NCI-H187 (cell line): ENCODE measurements at places on chromosomes 2 and 18.

DNA sequence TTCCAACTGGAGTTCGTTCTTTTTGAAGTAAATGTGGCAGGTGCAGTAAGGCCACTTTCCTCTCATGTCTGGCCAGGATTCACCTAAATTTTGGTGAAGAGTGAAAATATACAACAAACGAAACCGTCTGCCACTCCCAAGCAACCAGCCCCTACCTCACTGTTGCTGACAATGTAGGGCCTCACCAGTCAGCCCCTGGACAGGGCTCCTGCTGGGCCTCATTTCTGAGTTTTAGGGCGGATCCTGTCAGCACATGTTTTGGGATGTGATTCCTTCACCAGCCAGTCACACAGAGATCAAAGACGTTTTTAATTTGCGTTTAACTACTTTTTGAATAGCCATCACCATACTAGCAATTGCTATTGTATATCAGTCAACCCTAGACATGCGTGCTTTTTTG, 185.0 kb downstream of the WDR7 start:
- DNase-seq, result no peak

GRCh38 chr2:102852867-102853266, 91.0 kb downstream of the TMEM182 start:
- no peak for DNase-seq

- no peak for DNase-seq
Observed at GRCh38 chr18:77020561-77020960, 112.0 kb downstream of the MBP start.

- DNase-seq, result no peak
Observed at GRCh38 chr2:20370191-20370590, 19.5 kb upstream of the PUM2 start.

- DNase-seq, result no peak
Observed at GRCh38 chr2:121545913-121546312, 15.2 kb downstream of the RNU4ATAC start.

DNA sequence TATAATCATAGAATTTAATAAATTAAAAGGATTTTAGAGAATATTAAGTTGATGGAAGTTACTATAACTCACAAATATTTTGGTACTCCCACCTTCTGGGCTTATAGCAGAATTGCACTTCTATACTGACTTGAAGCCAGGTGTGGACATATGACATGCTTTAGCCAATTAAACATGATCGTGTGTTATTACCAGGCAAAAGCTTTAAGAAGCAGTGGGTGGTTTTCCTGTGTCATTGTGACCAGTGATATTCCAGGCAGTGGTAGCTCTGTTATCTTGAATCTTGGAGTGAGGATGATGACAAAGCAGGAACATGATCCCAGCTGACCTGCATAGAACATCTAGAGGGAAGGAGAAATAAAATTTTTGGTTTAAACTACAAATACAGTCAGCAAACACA, 370.9 kb upstream of the ZEB2 start:
- no peak for DNase-seq

DNA sequence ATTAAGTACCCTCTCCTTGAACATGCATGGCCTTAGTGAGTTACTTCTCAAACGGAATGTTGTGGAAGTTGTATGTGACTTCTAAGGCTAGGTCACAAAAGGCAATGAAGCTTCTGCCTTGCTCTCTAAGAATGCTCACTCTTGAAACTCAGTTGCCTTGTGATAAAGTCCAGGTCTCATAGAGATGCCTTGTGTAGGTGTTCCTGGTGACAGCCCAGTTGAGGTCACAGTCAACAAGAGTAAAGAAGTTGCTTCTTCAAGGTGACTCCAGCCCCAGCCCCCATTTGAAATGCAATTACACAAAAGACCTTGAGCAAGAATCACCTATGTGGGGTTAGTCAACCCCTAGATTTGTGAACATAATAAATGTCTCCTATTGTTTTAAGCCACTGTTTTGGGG, 35.6 kb downstream of the PTPN2 start:
- no peak for DNase-seq

GRCh38 chr18:72542342-72542741, 1.8 kb downstream of the CBLN2 start:
- DNase-seq, result no peak

DNA sequence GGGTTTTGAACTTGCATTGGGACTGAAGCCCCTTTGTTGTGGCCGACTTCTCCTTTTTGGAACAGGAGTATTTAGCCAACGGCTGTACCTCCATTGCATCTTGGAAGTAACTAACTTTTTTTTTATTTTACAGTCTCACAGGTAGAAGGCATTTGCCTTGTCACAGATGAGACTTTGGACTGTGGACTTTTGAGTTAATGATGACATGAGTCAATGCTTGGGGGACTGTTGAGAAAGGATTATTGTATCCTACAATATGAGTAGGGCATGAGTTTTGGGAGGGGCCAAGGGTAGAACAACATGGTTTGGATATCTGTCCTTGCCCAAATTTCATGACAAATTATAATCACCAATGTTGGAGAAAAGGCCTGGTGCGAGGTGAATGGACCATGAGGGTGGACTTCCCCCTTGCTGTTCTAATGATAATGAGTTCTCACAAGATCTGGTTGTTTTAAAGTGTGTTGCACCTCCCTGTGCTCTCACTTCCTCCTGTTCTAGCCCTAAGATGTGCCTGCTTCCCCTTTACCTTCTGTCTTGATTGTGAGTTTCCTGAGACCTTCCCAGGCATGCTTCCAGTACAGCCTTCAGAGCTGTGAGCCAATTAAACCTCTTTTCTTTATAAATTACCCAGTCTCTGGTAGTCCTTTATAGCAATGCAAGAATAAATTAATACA, 1269.4 kb upstream of the CHAC2 start:
- DNase-seq, result no peak

DNA sequence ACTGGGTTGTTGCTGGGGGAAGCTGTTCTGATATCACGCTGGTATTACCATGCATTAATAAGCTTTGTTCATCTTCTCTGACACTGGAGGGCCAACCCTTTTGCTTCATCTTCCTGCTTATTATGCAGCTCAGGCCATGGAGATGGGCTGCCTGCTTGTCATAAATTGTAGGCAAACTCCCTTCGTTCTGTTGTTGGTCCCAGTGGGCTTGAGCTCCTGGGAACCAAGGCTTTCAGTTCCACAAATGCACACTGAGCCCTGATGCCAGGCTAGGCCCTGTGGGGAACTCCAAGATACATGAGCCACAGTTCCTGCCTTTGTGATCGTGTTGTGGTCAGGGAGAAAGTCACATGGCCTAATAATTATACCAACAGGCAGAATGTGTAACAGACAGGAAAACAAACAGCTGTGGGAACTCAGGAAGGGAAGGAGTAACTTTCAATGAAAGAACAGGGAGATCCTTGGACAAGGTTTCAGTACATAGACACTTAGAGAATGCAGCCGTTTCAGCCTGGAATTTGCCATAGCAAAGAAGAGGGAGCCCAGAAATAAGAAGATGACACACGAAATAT, 49.0 kb upstream of the BCL2L11 start:
- DNase-seq, result no peak

DNA sequence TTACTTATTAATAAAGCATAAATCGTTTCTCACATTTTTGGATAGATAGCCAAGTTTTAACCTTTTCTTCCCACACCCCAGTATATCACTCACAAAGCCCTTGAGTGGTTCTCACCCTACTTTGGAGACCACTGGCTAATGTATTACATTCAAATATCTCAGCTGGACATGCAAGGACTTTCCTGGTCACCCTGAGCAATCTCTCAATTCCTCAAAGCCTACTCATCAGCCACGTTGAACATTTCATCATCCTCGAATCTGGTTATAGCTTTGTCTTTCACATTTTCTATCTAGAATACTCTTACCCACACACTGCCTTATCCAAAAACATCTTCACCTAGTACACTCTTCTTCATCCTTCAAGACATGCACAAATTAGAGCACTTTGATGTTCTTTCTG, 71.1 kb upstream of the MAPRE2 start:
- DNase-seq, result no peak

GRCh38 chr18:40985436-40985835, 969.6 kb upstream of the PIK3C3 start:
- DNase-seq, result no peak

GRCh38 chr2:118372886-118373830, 284.9 kb downstream of the INSIG2 start:
- no peak for DNase-seq

- DNase-seq, result no peak
Observed at GRCh38 chr2:72921853-72922252, 4.5 kb downstream of the EMX1 start.

DNA sequence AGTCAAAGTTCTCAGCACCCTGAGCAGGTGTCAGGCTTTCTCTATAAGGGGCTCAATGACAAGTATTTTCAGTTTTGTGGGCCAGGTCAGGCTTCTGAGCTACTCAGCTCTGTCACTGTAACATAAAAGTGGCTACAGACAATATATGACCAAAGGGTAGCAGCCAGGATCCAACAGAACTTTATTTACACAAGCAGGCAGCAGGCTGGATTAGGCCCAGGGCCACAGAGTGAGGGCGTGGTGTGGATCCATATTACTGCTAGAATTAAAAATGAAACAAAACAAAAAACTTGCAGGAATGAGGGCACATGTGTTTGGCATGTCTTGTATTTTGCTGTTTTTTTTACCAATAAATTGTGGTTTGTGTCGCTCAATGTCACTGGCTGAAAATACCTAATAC, 143.7 kb downstream of the EIPR1 start:
- DNase-seq, result no peak

GRCh38 chr2:240922245-240922981, 16.3 kb downstream of the CROCC2 start:
- DNase-seq, result no peak

DNA sequence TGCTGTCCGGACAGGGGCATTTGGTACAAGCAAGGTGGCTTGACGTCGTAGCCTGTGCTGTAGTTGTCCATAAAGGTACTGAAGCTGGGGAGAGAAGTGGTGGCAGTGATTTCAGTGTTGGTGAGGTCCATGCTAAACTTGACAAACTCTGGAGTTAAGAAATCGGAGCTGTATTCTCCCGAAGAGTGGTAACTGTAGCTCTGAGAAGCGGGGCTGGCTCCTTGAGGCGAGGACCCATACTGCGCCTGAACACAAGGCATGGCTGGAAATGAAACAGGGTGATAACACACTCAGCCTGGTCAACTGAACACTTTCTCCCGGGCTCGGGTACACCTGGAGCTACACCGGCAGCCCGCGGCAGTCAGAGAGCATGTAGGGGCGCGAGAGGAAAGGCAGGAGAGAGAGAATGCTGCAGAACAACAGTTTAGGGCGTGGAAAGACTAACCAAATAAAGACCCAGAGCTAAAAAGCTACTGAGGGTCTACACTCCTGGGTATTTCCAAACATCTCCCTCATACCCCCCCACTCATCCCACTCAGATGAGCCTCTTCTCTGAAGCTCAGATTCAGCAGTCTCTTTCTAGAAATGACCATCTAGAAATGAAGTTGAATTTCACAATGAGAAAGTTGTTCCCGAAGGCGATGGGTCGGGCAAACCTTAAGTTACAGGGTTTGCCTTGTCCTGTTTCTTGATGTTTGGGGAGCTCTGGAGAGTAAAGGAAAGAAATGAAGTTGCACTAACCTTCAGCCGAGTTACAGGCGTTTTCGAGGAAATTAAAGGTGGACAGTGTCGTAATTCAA, 2.4 kb downstream of the NR4A2 start:
- no peak for DNase-seq

DNA sequence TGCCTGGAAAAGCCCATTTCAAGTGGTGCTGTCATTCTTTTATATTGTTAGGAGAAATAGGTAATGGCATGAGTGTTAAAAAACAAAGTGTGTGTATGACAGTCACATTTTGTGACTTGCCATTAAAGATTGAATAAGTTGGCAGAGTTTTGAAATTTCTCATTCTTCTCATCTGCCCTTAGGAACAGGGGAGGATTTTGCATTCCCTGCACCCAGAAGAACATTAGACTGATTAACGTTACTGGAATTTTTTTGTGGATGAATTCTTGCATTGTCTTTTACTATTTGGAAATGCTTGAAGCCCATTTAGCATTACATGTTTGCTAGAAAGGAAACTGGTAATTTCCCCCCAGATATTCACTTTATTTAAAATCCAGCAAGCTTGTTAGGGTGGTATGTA, 162.2 kb downstream of the BABAM2 start:
- DNase-seq, result no peak

- no peak for DNase-seq
Observed at GRCh38 chr18:37391698-37392548, 173.7 kb downstream of the CELF4 start.
